ENCODE measurements at places on chromosomes 12 and 14.
A peak's percentile ranks its signal among the peaks of the same experiment; 100 is the strongest.

- no peak overlapping the region for H3K4me3 ChIP-seq
- H3K36me3 ChIP-seq, result peaks cover 7% of the 10 kb centered on the region
- H3K27ac ChIP-seq, result no peak overlapping the region
- H3K27me3 ChIP-seq, result peaks cover 6% of the 10 kb centered on the region
- H3K4me1 ChIP-seq, result peaks cover 3% of the 10 kb centered on the region
- DNase-seq, result no peak
Measured at GRCh38 chr14:89282191-89282590, 134.8 kb downstream of the FOXN3 start.

DNA sequence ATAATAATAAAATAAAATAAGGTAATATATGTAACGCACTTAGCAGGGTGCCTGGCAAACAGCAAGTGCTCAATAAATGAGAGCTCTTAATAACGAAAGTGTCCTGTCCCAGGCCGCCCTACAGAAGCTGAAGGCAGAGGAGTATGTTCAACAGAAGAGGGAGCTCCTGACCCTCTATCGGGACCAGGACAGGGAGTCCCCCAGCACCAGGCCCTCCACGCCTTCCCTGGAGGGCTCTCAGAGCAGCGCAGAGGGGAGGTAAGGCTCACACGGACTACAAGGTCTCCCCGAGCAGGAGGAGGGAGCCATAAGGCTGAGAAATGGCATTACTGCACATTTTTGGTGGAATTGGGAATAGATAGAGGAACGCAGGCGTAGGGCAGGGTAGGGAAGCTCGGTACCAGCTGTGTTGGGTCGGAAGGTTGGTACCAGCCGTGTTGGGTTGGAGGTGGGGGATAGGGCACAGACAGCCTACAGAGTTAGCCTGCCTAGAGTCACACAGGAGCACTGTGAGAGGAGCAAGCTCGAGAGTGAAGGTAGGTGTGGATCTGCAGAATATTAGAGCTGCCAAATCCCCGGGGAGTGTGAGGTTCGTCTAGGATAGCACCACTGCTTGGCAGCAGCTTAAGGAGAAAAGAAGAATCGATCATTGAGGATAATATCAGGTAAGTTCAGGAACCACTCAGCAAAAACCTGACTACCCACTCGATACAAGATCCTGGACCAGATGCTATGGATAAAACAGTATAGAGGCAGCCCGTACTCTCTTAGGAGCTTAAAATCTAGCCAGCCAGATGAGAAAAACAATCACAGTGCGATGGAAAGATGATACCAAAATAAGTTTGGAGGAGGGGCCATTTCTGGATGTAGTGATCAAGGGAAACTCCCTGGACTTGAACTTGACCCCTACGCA is 15.3 kb downstream of the TNFRSF1A start:
- peak overlapping the region; percentile 45 for H3K4me3 ChIP-seq
- peaks cover 17% of the 10 kb centered on the region for H3K27me3 ChIP-seq
- peak; percentile 51 for DNase-seq
- peaks cover 18% of the 10 kb centered on the region for H3K36me3 ChIP-seq
- peaks cover 49% of the 10 kb centered on the region for H3K4me1 ChIP-seq

DNA sequence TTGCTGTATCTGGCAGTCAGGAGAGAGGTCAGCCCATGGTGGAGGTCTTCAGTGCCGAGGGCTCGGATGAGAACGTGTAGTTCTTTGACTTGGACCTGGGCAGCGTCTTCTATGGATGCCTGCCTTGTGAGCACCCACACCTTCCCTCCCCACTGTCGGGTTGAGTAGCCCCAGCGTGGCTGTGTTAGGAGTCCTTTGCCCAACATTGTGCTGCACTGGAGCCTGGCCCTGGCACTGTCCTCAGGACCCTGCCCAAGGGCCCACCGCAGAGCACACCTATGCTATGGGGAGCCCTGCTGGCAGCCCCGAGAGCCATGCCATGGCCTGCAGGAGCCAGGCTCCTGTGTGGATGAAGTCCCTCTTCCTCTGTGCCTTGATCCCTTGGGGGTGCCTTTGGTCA is 26.7 kb downstream of the SLC25A29 start:
- H3K36me3 ChIP-seq, result peaks cover 18% of the 10 kb centered on the region
- peak overlapping the region; percentile 59 for H3K27ac ChIP-seq
- peaks cover 36% of the 10 kb centered on the region for H3K4me1 ChIP-seq
- peak overlapping the region; percentile 72 for H3K4me3 ChIP-seq
- DNase-seq, result no peak

- no peak overlapping the region for H3K4me3 ChIP-seq
- peaks cover 29% of the 10 kb centered on the region for H3K4me1 ChIP-seq
- DNase-seq, result no peak
- peaks cover 2% of the 10 kb centered on the region for H3K27me3 ChIP-seq
- no peak overlapping the region for H3K27ac ChIP-seq
Measured at GRCh38 chr14:21215130-21215878, 53.9 kb downstream of the HNRNPC start.

DNA sequence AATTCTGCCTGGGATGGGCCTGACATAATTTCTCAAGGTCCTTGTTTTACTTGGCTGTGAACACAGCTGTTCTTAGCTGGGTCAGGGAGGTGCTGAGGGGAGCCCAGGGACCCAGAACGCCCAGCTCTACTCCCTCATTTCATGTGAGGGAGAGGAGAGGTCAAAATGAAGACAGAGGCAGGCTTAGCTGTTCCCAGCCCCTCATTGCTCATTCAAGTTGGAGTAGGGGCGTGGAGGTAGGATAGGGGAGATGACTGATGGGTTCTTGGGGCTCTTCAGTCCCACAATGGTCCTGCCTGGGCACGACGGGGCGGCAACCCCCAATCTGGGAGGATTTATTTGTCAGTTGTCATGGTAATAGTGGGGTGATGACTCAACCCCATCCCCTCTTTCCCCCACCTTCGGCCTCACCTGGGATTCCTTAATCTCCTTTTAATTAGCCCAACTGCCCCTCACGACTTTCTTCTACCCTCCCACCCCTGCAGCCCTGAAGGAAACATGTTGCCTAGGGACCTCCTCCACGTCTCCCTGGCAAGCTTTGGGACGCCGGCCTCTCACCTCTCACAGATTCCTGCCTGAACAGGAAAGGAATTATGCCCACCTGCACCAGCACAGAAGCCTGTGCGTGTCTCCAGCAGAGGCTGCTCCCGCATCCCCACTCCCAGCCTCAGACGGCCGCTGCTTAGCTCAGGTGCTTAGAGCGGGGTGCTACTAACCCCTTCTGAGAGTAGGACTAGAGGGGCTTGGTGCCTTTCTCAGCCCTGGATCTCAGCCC is 10.2 kb downstream of the SPRYD3 start:
- H3K4me1 ChIP-seq, result peaks cover 52% of the 10 kb centered on the region
- peak overlapping the region; percentile 54 for H3K27ac ChIP-seq

GRCh38 chr14:53845813-53846693 is 110.6 kb downstream of the BMP4 start:
- peaks cover 4% of the 10 kb centered on the region for H3K4me1 ChIP-seq
- no peak overlapping the region for H3K27ac ChIP-seq
- no peak overlapping the region for H3K4me3 ChIP-seq
- H3K27me3 ChIP-seq, result no peaks in the 10 kb centered on the region
- H3K36me3 ChIP-seq, result no peaks in the 10 kb centered on the region
- no peak for DNase-seq

DNA sequence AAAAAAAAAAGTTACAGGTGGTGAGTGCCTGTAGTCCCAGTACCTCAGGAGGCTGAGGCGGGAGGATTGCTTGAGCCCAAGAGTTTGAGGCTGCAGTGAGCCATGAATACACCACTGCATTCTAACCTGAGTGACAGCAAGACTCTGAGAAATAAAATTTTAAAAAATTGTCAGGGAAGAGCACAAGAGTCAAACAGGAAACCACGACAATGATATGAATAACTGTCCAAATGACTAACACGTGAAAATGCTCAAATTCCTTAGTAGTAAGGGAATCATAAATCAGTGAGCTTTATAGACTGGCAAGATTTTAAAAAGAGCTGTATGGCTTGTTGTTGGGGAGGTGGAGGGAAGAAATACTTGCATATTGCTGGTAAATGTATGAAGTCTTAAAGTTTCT is 12.9 kb upstream of the ASPG start:
- H3K4me3 ChIP-seq, result no peak overlapping the region
- no peaks in the 10 kb centered on the region for H3K4me1 ChIP-seq
- DNase-seq, result no peak
- H3K27me3 ChIP-seq, result peaks cover 1% of the 10 kb centered on the region

- DNase-seq, result peak; percentile 56
- peak overlapping the region; percentile 97 for H3K4me3 ChIP-seq
- H3K4me1 ChIP-seq, result peaks cover 25% of the 10 kb centered on the region
- peak overlapping the region; percentile 98 for H3K27ac ChIP-seq
- peaks cover 9% of the 10 kb centered on the region for H3K27me3 ChIP-seq
- no peaks in the 10 kb centered on the region for H3K36me3 ChIP-seq
Measured at GRCh38 chr14:51652168-51653078, 713 bp downstream of the FRMD6 start.

DNA sequence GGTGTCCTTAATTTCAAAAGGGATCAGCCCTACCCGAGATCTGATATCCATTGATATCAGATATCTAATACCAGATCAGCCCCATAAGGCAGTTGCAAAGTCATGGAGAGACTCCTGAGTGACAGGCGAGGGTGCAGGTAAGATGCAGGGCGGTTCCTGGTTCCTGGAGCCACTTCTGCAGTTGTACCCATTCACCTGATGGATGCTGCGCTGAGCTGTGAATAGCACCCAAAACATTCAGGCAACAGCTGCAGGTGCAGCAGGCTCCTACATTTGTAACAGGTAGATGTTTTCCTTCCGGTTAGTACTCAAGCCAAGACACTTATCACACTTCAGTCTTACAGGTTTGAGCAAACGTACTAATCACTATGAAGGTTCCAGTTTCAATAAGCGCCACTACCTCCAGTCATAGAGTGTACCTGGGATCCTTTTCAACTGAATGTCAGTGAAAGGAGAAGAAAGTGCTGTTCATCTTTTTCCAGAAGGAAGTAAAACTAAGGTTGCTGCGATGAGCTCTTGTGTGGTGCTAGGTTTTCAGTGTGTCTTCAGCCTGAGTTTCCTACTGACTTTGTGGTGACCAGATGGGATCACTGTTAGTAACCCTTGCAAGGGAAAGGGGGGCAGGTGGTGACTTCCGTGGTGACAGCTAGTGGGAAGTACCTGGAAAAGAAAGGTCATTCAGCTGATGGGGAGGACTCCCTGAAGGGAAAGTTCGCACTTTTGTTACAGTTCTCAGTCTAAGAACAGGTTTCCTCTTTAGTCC is 1.9 kb downstream of the ATP6V0A2 start:
- peaks cover 10% of the 10 kb centered on the region for H3K27me3 ChIP-seq
- DNase-seq, result no peak
- peak overlapping the region; percentile 100 for H3K4me3 ChIP-seq
- H3K27ac ChIP-seq, result no peak overlapping the region
- peaks cover 25% of the 10 kb centered on the region for H3K4me1 ChIP-seq
- H3K36me3 ChIP-seq, result peaks cover 13% of the 10 kb centered on the region

Measured in endothelial cell (in vitro differentiated cells).